Thoracic aorta (tissue), 2 donors: ENCODE measurements at places on chromosomes 12 and 14. TPM values are rescaled to one million over a fixed set of nuclear protein-coding genes. Genes with fewer than 3 reads are reported as not detected.

DNA sequence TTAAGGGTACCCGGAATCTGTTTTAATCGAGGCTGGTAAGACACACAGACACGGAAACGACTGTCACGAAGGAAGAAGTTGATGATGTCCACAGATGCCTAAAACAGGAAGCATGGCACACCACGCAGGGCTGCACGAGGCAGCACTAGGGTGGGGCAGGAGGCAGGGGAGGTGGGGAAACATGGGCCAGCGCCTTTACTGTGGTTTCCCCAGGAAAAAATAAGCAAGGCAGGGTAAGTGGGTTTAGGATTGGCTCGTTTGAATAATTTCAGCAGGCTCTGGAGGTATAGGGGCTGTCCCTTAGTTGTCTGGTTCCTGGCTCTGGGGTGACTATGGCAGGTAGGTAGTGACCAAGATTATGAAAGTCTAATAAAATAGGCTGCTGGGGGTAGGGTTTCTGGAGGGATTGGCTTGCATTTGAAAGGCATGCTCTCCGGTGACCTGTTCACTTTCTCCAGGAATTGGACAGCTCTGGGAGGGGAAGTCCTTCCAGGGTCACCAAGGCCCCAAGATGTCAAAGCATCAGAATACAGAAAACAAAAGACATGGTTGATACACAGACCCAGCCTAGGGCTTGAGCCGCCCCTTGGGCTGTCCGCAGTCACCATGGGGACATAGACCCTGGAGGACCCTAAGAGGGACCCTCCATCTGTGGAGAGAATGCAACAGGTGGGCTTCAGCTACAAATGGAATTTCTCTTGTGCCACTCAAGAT lies 35.3 kb downstream of the MAP1LC3B2 start:
- DNase-seq, result no peak

- no peak for DNase-seq
Observed at GRCh38 chr12:45289245-45290215, 73.6 kb downstream of the ANO6 start.

KCNH5 gene
- total RNA-seq, result not detected

GRCh38 chr14:31418440-31418839 lies 1.9 kb downstream of the HEATR5A start:
- no peak for DNase-seq

DNA sequence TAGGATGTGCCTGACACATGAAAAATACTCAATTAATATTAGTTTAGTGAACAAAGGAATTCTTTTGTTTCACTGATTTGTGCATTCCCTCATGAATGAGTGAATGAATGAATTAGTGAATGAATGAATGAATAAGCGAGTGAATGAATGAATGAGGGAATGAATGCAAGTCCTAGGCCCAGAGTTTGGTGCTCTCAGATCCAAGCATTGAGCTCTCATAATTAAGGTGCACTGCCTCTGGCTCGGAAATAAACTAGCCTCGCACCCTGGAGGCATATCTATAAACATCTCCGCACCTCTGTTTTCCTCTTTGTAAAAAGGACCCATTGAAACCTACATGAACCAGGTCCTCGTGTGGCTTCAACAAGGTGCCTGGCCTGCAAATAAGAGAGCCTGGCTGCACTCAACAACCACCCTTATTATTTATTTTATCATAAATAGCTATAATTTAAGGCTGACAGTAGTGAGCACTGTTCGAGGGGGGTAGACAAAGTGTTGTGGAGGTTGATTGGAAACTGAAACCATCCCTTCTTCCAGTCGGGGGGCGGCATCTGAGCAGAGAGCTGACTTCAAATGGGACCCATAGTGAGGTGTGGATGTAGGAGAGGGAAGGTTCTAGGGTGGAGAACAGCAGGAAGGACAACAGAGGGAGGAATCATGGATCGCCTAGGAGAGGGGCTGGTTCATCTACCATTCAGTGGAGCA lies 316.8 kb downstream of the BCL11B start:
- DNase-seq, result no peak

MRPL52 gene
- 65.0 TPM for total RNA-seq

DNA sequence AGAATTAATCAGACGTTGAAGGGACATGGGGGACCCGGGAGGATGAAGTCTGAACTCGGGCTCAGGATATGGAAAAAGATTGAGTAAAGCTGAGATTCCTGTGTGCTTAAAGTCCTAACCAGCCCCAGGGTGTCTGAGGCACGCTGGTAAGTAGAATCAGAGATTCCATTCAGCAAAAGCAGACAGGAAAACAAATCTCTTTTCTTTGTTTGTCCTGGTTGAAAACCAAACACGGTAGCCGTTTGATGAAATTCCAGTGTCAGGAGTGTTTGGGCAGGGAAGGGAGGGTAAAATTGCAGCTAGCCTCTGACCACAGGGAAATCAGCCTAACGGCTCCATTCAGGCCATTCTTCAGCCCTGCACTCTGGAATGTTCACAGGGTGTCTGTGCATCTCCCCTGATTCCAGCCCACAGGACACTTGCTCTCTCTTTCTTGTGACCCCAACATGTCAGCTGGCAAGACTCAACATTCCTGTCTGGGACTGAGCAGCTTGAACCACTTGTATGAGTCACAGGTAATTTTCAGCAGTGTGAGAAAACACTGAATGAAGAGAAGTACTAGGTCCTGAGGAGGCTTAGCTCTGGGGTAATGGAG lies 31.0 kb downstream of the NINJ2 start:
- DNase-seq, result no peak

DNA sequence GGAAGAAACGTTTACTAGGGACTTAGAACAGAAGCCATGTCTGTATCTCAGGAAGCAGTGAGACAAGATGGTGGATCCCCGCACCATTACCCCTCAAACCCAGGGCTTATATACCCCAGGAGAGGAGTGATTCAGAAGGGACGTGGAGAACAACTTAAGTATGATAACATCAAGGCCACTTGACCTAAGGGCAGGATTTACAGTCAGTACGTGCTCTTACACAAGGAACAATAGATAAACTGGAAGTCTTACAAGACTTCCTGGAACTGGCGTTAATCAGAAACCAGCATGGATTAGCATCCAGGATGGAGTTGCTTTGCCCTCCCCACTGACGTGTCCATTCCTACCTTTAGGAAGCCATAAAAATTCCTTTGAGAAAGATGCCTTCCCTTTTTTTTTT lies 8.6 kb upstream of the ETFBKMT start:
- DNase-seq, result no peak

DNA sequence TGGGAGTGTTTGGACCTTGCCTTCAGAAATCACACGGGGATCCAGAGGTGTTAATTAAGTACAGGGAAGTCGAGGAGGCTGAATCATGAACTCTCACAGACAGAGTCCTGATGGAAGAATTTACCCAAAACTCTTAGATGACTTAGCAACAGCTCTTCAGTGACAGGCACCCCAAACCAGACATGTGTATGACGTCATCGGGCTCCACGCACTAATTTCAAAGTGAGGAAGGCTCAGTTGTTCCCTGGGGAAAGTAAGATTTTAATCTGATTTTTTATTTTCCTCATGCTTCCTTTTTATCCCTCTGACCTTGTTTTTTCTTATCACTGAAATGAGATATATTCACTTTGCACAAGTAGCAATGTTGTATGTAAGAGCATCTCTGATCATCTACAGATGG lies 1363.5 kb downstream of the AACS start:
- DNase-seq, result no peak

GZMB gene
- total RNA-seq, result not detected

GRCh38 chr14:104427131-104427851 lies 152.3 kb upstream of the C14orf180 start:
- no peak for DNase-seq

IL26 gene
- not detected for total RNA-seq

- DNase-seq, result no peak
Observed at GRCh38 chr14:62308316-62308715, 546.1 kb downstream of the SNAPC1 start.

GRCh38 chr12:130070126-130070611 lies 92.1 kb upstream of the FZD10 start:
- no peak for DNase-seq

- DNase-seq, result no peak
Observed at GRCh38 chr14:52596320-52596719, 43.7 kb downstream of the GPR137C start.

RILPL1 gene
- total RNA-seq, result 49.7 TPM

- no peak for DNase-seq
Observed at GRCh38 chr12:48002414-48002730, 1.9 kb downstream of the COL2A1 start.

EPYC gene
- not detected for total RNA-seq

GRCh38 chr12:130799051-130799450 lies 40.0 kb downstream of the STX2 start:
- no peak for DNase-seq

- no peak for DNase-seq
Observed at GRCh38 chr14:65879248-65880009, 466.9 kb downstream of the FUT8 start.

- no peak for DNase-seq
Observed at GRCh38 chr12:63930971-63931370, 86.5 kb downstream of the SRGAP1 start.

GRCh38 chr12:66340131-66340530 lies 37.8 kb downstream of the HELB start:
- no peak for DNase-seq

AKT1 gene
- 158 TPM for total RNA-seq

LRP1 gene
- 755 TPM for total RNA-seq

- no peak for DNase-seq
Observed at GRCh38 chr12:110266980-110267620, 13.9 kb upstream of the ATP2A2 start.

DNA sequence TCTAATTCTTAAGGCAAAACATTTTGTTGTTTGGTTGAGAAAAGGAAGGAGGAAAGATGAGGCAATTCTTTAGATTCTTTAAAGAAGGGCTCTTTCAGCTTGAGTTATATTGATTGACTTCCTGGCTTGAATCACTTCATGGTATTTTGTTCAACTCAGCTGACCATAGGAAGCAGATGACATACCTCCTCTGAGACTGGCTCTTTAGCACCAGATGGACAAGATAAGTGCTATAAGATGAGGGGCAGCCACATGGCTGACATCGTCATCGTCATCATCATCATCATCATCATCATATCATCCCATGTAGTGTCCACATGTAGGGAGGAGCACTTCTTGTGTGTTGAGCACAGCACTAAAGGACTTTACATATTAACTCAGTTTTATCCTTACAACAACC lies 81.3 kb downstream of the SSPN start:
- no peak for DNase-seq

MANSC4 gene
- total RNA-seq, result not detected

GRCh38 chr14:102690509-102691286 lies 86.6 kb upstream of the TRAF3 start:
- DNase-seq, result no peak

DNA sequence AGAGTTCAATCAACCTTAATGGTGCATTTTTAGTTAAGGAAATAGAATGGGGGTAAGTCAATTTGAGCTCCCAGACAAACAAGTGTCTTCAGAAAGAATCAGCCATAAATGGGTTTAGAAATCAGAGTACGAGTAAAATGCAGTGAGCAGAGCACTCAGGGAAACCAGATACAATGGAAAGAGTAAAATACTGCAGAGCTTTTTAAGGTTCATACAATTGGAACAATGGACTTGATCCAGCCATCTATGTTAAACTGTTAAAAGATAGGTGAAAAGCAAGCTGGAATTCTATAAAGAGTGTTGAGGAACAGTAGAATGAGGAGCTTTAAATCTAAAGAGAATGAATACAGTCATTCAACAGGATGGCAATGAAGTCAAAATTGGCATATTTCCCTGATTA lies 23.8 kb upstream of the PCNX4 start:
- DNase-seq, result no peak

DNA sequence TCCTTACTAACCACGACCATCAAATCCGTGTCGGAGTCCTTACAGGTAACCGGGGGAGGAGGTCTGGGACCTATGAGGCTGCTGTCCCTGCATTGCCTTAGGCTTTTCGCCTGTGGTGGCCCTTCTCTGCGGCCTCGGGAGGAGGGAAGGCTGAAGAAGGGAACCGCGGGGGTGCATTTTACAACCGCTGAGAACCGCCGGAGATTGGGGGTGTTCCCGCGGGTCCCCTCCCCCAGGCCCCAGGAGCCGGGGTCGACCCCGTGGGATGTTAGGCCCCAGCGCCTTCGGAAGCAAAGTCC lies 549 bp downstream of the GPHN start:
- no peak for DNase-seq

ERBB3 gene
- total RNA-seq, result 3.2 TPM

CRIP2 gene
- total RNA-seq, result 748 TPM

ACVRL1 gene
- total RNA-seq, result 90.2 TPM

DNA sequence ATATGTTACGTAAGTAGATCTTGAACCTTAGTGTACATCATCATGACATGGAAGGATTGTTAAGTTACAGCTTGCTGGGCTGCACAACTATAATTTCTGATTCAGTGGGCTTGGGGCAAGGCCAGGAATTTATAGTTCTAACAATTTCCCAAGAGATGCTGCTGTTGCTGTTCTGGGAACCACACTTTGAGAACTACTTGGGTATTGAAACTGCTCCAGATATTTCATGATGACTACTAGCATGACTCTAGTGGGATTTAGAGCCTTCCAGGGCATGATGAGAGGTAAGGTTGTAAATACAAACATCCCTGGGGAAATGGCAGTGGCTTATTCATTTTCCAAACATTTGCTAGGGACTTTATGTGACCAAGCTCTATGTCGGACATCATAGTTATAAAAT lies 904.8 kb upstream of the SEL1L start:
- DNase-seq, result no peak

RPL10L gene
- not detected for total RNA-seq

DNA sequence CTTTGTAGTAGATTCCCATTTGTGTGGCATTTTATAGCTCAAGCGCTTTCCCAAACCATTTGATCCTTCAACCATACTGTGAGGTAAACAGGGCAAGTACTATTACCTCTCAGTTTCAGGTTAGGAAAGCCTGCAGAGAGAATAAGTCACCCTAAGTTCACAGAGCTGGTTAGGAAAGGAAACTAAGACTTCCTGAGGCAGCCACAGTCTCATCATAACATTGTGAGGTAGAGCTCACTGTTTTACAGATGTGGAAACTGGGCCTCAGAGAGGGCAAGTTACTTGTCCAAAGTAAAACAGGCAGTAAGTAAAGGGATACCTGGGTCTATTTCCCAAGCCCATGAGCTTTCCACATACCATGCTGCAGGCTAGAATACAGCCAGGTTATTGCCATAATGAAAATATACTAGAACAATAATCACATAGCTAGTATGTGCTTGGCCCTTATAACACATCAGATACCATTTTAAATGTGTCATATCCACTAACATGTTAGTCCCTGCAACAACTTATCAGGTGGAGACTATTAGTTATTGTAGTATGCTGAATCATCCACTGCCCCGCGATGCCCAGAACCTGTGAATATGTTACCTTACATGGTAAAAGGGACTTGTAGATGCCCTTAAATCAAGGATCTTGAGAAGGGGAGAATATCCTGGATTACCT lies 150.9 kb upstream of the GRIP1 start:
- no peak for DNase-seq

GRCh38 chr12:13173012-13173932 lies 23.3 kb upstream of the EMP1 start:
- DNase-seq, result peak; percentile 32

MYF6 gene
- total RNA-seq, result not detected

SLC16A7 gene
- total RNA-seq, result 175 TPM

ACSS3 gene
- total RNA-seq, result 30.0 TPM

DNA sequence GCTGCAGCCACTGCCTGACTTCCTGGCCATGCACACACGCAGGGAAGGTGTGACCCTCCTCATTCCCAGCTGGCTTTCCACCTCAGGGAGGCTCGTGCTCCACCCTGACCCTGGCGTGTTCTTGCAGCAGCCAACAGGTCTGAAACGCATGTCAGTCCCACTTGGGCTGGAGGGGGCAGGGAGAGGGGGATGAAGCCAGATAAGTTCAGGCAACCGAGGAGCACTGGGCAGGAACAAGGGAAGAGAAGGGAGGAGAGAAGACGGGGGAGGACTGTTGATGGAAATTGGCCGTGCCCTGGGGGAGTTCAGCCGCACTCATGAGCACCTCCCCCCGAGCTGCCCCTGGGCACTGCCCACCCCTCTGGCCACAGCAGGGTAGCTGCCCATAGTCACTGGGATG lies 182.4 kb upstream of the PRMT8 start:
- DNase-seq, result no peak
